ENCODE measurements at places on chromosomes 12 and 14. TPM values are rescaled to one million over a fixed set of nuclear protein-coding genes. Genes with fewer than 3 reads are reported as not detected.

Gene GUCY2C
- total RNA-seq, result not detected

- DNase-seq, result no peak
Observed at GRCh38 chr12:100963381-100963780, 168.8 kb downstream of the ANO4 start.

- DNase-seq, result no peak
Observed at GRCh38 chr12:1518591-1519516, 75.5 kb downstream of the FBXL14 start.

Gene INSM2
- total RNA-seq, result not detected

Gene OTOGL
- total RNA-seq, result not detected

GRCh38 chr12:27979145-27979544 lies 6.6 kb upstream of the PTHLH start:
- no peak for DNase-seq

Gene TROAP
- total RNA-seq, result 80.4 TPM

DNA sequence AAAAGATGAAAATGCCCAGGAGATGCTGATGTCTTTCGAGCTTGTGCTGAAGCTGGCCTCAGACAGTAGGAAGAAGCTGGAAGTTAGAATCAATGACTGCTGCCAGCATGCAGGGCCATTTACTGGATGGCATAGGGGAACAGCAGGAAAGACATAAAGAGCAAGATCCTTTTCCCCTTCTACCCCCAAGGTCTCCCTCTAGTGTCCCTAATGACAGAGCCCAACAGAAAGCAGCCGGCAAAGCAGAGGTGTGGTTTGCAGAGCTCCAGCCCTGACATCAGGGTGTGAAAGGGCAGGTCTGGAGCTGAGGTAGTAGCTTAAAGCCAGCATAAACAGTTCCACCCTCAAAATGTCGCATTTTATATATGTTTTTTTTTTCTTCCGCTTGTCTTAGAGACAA lies 1560.7 kb upstream of the TMEM132C start:
- DNase-seq, result no peak

Gene MYL2
- total RNA-seq, result not detected

DNA sequence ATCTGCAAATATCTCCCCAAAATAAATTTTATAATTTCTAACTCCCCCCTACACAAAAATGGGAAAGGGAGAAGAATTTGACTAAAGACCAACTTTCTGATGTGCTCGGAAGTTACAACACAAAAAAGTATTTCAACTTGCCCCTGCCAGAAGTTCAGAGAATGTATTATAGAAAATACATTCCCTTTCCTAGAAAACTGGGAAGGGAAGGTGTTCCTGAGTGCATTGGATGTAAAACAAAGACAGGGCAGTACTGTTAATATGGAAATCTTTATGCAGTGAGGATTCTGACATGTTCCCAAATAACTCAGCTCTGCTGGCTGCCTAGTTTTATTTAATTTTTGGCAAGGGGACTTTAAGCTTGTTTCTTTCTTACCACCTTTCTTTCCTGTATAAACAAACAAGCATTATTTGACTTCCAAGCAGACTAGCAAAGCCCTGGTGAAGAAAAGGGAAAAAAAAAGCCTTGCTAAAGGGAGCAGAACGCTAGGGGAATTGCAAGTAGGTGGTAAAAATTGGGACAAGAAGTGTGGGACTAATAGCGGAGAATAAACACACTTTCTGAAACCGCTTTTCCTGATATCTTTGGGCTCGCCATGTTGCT lies 124.1 kb downstream of the STXBP6 start:
- DNase-seq, result no peak

GRCh38 chr12:29160230-29160629 lies 11.2 kb downstream of the FAR2 start:
- DNase-seq, result no peak

DNA sequence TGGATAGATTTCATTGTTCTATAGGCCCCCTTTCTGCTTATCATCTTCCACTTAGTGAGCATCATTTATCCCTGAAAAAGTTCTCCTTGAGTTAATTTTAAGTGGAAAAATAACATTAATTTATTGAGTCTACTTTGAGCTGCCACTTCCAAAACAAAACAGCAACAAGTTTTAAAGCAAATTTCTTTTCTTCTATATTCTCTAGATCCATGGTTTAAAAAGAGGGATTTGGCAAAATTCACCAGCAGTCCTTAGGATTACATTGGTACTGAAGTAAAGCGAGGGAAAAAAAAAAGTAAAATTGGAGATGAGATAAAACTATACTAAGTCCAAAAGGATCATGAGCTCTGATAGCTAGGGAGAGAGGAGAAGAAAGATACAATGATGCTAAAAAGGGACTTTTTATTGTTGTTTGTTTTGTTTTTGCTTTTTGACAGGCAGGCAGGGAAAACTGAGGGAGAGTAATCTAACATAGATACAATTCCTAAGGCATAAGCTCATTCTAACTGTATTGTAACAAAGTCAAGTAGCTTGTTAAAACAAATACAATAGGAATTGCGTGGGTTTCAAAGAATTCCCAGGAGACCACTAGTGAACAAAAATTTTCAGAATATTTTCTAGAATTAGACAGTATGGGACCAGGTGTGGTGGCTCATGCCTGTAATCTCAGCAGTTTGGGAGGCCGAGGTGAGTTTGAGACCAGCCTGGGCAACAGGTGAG lies 19.2 kb upstream of the PLEKHA5 start:
- DNase-seq, result no peak
